Stimulated activated CD4-positive, alpha-beta T cell treated with anti-CD3 and anti-CD28 coated beads, Interleukin-1b, Interleukin-23, amount 100 ng/mL, for 48 hours (primary cell): ENCODE measurements at places on chromosomes 7 and 10.

GRCh38 chr7:14137676-14138075 lies 148.2 kb upstream of the ETV1 start:
- DNase-seq = no peak

GRCh38 chr7:3683546-3684539 lies 382.8 kb downstream of the SDK1 start:
- no peak for DNase-seq

DNA sequence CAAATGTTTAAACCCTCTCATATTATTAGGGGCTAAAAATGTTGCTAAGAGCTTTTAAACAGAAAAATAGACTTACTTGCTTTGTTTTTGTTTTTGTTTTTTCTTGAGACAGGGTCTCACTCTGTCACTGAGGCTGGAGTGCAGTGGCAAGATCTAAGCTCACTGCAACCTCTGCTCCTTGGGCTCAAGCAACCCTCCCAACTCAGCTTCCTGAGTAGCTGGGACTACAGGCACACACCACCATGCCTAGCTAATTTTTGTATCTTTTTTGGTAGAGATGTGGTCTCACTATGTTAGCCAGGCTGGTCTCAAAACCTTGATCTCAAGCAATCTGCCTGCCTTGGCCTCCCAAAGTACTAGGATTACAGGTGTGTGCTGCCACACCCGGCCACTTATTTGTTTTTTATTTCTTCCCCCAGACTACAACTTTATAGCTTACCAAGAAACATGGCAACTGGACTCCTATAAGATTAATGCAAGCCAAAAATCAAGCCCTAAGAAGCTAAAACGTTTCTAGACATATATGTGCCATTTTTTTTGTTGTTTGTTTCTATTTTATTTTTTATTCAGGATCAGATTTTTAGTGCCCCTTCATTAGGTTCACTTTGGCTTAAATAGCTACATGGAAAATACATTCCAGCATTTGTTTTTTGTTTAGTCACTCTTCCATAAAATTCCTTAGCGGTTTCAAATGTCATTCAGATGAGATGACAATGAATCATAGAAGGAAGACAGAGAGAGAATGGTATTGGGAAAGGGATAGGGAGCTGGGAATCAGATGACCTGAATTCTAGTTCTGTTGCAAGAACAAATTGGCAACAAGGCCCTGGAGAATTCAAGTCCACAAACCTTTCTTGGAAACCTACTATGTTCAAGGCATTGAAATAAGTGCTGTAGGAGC lies 163.4 kb upstream of the MKLN1 start:
- DNase-seq = no peak

- no peak for DNase-seq
These were observed 139.6 kb downstream of the CDH23 start for GRCh38 chr10:71536332-71536731.

DNA sequence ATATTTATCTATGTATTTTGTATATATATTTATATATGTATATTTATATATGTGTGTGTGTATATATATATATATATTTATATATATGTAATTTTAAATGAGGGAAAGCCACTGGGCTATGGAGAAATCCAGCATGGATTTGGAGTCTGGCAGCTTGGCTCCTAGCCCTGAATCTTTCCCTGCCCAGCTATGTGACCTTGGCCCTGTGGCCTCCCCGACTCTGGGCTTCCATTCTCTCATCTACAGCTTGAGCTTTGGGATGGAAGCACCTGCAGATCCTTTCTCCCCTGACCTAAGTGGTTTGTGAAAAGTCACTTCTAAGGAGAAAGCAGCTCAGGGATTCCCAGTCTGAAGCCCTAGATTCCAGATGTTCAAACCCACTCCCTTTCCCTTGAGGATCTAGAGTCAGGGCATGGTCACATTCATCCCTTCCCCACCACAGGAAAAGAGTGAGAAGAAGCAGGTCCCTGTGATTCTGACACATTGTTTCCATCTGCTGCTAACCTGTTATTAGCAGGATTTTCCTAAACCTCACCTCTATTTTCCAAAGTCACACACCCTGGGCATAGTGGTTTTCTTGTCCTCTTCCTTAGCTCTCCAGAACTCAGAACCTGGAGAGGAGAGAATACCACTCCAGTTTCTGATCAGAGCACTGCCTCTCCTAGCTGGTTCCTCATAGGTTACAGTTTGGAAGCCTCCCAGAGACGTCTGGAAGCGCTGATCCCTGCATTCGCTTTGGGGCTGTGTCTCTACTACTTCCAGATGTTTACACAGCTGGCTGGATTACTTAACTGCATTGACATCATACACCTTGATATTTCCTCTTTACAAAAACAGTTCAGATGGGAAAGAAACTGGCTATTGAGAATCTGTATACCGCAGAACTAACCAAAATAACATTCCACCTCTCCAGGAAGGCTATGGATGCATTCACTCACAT lies 327.5 kb upstream of the ZMIZ1 start:
- no peak for DNase-seq

GRCh38 chr10:7819121-7819460 lies 786 bp downstream of the TAF3 start:
- DNase-seq = peak; percentile 17

DNA sequence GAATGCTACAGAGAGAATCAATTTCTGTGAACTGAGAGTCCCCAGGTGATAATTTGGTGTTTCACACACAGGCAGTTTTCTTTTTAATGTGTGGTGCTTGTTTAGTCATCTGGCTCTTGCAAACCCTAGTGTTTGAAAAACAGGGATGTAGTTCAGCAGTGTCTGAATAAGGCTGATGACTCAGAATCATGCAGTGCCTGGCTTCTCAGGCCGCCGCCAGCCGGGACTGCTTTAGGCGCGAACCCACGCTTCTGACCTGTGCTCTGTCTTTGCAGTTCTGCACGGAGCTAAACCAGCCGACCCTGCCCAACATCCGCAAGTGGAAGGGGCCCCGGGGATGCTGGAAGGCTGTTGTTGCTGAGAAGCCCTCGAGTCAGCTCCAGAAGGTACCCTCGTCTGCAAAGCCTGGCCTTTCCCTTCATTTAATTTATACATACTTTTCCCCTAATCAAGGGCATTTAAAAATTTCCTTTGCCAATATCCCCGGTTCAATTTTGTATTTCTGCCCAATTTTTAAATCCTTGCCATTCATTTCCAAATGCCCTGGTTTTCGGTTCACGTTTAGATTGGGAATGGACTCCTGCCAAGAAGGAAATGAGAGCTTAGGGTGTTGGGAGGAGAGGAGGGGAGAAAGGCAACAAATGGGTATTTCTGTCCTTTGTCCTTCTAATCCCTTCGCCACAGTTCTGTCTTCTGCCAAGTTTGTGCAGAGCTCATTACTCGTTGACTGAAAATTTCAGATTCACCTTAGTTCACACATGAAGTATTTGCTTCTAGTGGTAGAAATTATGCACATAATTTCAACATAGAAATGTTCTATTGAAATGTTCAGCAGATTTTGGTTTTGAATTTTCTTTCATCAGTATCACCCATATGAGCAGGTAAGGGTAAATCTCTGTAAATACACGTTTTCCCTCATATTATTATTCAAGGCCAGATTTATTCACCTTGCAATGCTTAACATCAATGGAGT lies 108.5 kb upstream of the ANLN start:
- DNase-seq = peak; percentile 12

- DNase-seq = no peak
These were observed 323.1 kb upstream of the GALNT17 start for GRCh38 chr7:70808876-70809275.

GRCh38 chr7:148856891-148857290 lies 27.2 kb downstream of the EZH2 start:
- DNase-seq = no peak

GRCh38 chr10:50387732-50388073 lies 136.4 kb upstream of the ASAH2 start:
- no peak for DNase-seq

- no peak for DNase-seq
These were observed 45.1 kb upstream of the CABCOCO1 start for GRCh38 chr10:61617586-61617985.

- DNase-seq = no peak
These were observed 83.5 kb downstream of the SEMA3D start for GRCh38 chr7:85103357-85103756.

- no peak for DNase-seq
These were observed 202.4 kb downstream of the SH2D4B start for GRCh38 chr10:80739963-80740715.

GRCh38 chr7:1160670-1161021 lies 650 bp upstream of the ZFAND2A start:
- no peak for DNase-seq

GRCh38 chr10:53477313-53477675 lies 704.7 kb upstream of the MBL2 start:
- DNase-seq = no peak

GRCh38 chr10:49606981-49607535 lies 3.1 kb upstream of the SLC18A3 start:
- peak; percentile 64 for DNase-seq

DNA sequence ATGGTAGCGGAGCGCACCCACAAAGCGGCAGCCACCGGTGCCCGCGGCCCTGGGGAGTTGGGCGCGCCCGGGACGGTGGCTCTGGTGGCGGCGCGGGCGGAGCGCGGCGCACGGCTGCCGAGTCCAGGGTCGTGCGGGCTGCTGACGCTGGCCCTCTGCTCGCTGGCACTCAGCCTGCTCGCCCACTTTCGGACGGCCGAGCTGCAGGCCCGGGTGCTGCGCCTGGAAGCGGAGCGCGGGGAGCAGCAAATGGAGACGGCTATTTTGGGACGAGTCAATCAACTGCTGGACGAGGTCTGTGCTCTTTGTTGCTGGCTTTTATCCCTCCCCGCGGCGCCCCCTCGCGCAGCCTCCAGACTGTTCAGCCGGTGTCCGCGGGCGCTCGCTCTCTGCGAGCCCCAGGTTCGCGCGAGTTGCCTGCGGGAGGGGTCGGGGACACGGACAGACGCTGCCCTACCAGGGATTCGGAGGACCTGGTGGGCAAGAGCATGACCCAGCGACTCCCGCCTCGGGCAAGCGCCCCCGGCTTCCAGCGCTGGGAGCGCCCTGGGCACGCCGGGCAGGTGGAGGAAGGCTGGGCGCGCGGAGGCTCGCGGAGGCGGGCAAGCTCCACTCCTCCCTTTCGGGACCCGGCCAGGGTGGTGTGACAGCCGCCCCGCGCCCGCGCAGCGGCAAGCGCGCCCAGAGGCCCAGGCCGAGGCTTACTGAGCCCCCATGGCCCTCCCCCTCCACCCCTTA lies 887 bp downstream of the COL13A1 start:
- DNase-seq = no peak
